ENCODE measurements at places on chromosomes 11 and 22. TPM values are rescaled to one million over a fixed set of nuclear protein-coding genes. Genes with fewer than 3 reads are reported as not detected.

DNA sequence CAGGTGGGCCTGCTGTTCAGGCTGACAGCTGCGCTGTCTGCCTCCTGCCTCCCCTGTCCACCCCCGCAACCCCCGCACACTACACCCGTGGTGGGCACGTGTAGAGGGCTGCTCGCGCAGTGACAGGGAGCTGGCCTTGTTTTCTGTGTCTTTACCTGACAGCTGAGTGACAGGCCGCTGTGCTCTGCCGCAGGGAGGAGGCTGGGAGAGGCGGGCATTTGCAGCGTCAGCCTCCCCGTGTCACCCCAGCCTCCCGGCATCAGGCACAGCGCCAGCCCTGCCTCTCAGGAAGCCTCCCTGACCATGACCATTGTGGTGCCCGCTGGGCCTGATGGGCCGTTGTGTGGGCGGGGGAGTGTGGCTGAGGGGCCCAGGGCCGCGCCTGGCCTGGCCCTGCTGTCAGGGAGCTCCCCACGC is 32.0 kb upstream of the RELT start:
- no peaks in the 10 kb centered on the region for H3K27me3 ChIP-seq
- H3K27ac ChIP-seq = peak overlapping the region; percentile 37
- peak; percentile 90 for DNase-seq
- H3K4me3 ChIP-seq = no peak overlapping the region
- peaks cover 26% of the 10 kb centered on the region for H3K36me3 ChIP-seq
- H3K4me1 ChIP-seq = peaks cover 23% of the 10 kb centered on the region

The TRIM49 gene
- not detected for total RNA-seq

The NRIP3 gene
- 6.8 TPM for total RNA-seq

- DNase-seq = no peak
- H3K27me3 ChIP-seq = no peaks in the 10 kb centered on the region
- H3K4me3 ChIP-seq = no peak overlapping the region
These were observed 11.2 kb upstream of the MDK start for GRCh38 chr11:46370253-46370652.

The CABP7 gene
- not detected for total RNA-seq

DNA sequence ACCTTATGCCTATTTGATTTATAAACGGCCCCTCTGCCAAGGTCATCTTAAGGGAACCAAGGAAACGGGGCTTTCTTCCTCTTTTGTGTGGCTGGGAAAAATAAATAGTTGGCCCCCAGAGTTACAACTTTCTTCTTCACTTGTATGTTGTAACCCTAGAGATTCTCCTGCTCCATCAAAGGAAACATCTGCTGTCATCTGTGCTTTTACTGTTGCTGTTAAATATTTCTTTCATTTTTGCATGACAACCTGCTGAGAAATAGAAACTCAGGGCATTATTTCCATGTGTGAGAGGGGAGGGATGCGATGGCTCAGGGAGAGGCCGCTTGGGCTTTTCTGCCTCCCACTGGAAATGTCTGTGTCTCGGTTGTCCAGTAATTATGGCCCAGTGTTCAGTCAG is 21.8 kb upstream of the CDC42EP2 start:
- H3K27me3 ChIP-seq = no peaks in the 10 kb centered on the region
- peak overlapping the region; percentile 89 for H3K27ac ChIP-seq
- H3K36me3 ChIP-seq = peaks cover 33% of the 10 kb centered on the region
- no peak overlapping the region for H3K4me3 ChIP-seq
- no peak for DNase-seq

The GRAP2 gene
- not detected for total RNA-seq

- H3K27me3 ChIP-seq = peaks cover 76% of the 10 kb centered on the region
- DNase-seq = peak; percentile 80
These were observed 657 bp downstream of the ELMOD1 start for GRCh38 chr11:107591378-107592230.
